ENCODE measurements at places on chromosomes 4 and X. TPM values are rescaled to one million over a fixed set of nuclear protein-coding genes. Genes with fewer than 3 reads are reported as not detected.
A peak's percentile ranks its signal among the peaks of the same experiment; 100 is the strongest.

DNA sequence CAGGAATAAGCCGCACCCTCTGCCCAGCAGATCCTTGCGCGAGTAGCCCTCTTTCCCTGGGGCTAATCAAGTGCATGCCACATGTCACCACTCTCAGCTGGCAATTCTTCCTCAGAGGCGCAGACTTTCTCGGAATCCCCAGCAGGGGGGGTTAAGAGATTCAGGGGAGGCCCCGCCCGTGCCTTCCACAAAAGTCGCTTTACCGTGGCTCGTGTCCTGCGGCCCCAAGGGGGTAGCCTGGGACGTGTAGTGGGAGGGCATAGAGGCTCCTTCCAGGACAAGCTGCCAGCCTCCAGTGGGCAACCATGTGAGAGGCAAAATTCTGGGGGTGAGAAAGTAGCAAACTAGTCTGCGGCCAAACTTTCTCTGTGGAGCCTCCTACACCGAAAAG is 652 bp downstream of the SRPX start:
- DNase-seq: peak; percentile 6

- DNase-seq: no peak
These were observed 182.4 kb upstream of the LCORL start for GRCh38 chr4:18203966-18204365.

- no peak for DNase-seq
These were observed 20.1 kb downstream of the FBXO8 start for GRCh38 chr4:174263445-174263736.

GRCh38 chr4:81003597-81004111 is 26.9 kb upstream of the BMP3 start:
- no peak for DNase-seq

- DNase-seq: no peak
These were observed 280.5 kb downstream of the DHRSX start for GRCh38 chrX:2220296-2220695.

GRCh38 chrX:46572340-46572936 is 1.1 kb upstream of the CHST7 start:
- DNase-seq: no peak

Gene TMPRSS11B
- not detected for total RNA-seq

Gene MAGEB5
- total RNA-seq: not detected

Gene LANCL3
- 1.2 TPM for total RNA-seq

DNA sequence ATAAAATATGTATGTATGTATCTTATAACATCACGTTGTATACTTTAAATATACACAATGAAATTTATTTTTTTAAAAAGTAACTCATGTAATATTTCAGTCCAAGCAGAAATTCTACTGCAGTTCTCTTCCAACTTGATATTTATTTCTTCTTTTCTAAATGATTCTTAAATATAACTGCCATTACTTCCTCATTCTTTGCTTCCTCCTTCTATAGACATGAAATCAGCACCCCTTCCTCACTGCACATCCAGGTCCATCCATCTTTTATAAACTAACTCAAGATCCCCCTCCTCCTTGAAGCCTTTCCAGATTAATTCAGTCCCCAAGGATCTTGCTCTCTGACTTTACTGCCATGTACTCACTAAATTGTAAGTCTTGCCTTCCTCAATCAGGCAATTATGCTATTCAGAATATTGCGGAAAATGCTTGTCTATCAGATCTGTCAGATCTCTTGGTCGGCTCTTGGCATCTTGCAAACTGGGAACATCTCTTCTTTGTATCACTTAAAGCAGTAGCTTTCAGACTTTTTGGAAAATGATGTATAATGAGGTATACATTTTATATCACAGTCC is 3.7 kb downstream of the GPRIN3 start:
- no peak for DNase-seq

Gene HSFX1
- 6.2 TPM for total RNA-seq

GRCh38 chr4:71765350-71765749 is 18.5 kb downstream of the GC start:
- DNase-seq: no peak

Gene PCDH10
- total RNA-seq: 3.9 TPM

DNA sequence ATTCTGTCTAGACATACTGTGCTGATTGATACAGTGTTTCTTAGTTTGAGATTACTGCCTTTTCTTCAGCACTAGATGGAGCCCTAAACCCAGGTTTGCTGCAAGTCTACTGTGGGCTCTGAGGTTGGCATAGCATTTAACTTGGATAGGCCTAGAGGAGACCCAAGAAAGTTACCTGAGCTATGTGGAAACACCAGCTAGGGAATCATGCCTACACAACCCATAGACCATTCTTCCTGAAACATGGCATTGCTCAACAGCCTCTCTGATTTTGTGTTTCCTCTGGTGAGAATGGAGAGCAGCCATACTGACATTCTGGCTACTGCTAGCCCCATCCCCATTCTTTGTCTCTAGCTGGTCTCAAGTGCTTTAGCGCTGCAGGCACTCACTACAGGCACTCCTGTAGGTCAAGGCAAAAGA is 287.7 kb upstream of the PCDH18 start:
- DNase-seq: peak; percentile 9

DNA sequence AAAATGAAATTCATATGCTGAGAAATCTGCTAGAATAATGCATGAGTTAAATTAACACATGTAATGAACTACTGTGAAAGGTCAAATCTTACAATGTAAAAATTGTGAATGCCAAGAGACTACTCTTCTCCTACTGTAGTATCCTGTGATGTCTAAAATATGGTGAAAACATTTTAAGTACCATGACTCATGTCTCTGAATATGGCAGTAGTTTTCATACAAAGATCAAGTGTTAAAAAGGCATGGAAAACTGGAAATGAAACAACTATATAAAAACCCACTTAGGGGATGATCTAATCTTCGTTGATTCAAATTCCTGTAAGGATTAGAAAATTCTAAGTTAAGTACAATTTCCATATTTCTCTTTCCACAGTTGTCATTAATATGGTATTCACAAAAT is 221.3 kb downstream of the PPP3CA start:
- no peak for DNase-seq

Gene PFKFB1
- total RNA-seq: 0.23 TPM

Gene PCSK1N
- 77.7 TPM for total RNA-seq

Gene SPACA5
- not detected for total RNA-seq

- DNase-seq: no peak
These were observed 4.2 kb upstream of the TAB3 start for GRCh38 chrX:30893206-30893605.

Gene PITX2
- 2.0 TPM for total RNA-seq

Gene NDNF
- total RNA-seq: 5.7 TPM

GRCh38 chr4:6848717-6849305 is 60.8 kb upstream of the TBC1D14 start:
- no peak for DNase-seq

Gene RAB41
- not detected for total RNA-seq

- DNase-seq: no peak
These were observed 187.7 kb downstream of the SHROOM3 start for GRCh38 chr4:76622717-76623116.

DNA sequence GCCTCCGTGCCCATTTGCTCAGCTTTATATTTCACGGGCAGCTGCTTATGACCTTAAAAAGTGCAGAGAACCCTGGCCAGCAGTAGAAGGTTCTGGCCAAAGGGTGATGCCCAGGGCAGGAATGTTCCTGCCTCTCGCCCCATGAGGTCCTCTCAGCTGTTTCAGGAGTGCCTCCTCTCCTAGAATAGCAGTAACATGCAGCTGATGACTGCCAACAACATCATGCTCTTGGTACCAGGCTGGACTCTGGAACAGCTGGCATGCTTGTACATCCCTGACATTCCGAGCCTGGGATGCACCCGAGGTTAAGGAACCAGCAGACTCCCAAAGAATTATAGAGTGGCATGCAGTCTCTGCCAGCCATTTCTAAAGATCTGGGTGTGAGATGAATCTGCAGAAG is 11.7 kb upstream of the TENM3 start:
- no peak for DNase-seq

- no peak for DNase-seq
These were observed 487.7 kb upstream of the INTU start for GRCh38 chr4:127145006-127145540.

GRCh38 chr4:97531351-97531750 is 611.9 kb downstream of the STPG2 start:
- DNase-seq: no peak

DNA sequence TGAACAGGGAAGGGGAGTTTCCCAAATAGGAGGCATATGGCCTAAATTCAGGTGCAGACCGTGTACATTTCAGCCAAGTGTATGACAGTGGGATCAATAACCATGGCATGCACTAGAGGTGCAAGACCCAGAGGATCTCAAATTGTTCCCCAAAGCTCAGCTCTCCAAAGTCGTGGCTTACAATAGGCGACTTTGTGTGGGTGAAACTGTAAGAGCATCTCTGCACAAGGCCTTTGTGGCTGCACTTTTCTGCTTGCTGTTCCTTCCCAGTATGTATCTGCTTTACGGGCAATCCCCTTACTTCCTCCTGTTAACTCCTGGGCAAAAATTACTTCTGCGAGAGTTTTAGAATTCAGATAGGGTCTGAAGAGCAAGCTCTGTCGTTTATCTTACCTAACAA is 518.3 kb upstream of the ZFP42 start:
- DNase-seq: no peak

- no peak for DNase-seq
These were observed 28.2 kb upstream of the CENPU start for GRCh38 chr4:184762100-184762499.

GRCh38 chrX:48933757-48934156 is 14.9 kb upstream of the PIM2 start:
- DNase-seq: no peak

DNA sequence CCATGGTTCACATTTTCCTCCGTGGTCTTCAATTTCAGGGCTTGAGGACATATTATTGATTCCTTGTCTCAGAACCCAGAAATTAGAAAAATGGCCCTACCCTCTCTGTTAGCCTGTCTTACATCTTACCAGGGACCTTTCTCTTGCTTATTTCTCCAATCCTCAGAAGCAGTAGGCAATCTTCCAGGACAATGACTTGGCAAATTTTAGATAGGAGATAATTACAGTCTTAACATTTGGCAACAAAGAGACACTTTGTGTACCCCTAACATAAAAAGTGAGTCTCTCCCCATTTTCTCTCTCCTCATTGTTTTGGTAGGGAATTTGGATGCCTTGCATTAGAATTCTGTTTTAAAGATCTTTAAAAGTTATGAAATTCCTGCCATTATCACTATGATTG is 778.1 kb upstream of the SLIT2 start:
- no peak for DNase-seq

Gene GLRB
- total RNA-seq: 2.6 TPM

Gene CLDN34
- total RNA-seq: 0.36 TPM

DNA sequence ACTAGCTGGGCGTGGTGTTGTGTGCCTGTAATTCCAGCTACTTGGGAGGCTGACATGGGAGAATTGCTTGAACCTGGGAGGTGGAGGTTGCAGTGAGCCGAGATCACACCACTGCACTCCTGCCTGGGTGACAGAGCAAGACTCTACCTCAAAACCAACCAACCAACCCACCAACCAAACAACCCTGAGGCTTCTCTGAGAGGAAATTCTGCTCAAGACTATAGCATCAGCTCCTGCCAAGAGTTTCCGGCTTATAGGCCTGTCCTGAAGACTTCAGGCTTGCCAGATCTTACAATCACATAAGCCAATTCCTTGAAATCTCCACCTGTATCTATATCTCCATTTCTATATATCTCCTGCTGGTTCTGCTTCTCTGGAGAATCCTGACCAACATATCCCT is 173.8 kb upstream of the TBC1D9 start:
- no peak for DNase-seq

DNA sequence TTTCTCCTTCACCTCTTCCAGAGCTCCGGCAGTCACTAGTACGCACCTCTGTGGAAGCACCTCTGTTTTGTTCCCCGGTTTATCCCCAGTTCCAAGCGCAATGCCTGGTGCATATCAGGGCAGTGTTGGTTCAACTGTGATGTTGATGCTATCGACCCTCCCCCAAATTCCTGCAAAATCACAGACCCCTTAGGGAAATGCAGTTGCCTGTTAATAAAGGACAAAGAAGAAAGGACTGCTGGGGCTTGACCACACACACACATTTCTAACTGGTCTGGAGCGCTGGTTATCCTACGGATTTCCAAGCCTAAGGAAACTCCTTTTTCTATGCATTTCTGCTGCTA is 530 bp upstream of the NMU start:
- DNase-seq: no peak

DNA sequence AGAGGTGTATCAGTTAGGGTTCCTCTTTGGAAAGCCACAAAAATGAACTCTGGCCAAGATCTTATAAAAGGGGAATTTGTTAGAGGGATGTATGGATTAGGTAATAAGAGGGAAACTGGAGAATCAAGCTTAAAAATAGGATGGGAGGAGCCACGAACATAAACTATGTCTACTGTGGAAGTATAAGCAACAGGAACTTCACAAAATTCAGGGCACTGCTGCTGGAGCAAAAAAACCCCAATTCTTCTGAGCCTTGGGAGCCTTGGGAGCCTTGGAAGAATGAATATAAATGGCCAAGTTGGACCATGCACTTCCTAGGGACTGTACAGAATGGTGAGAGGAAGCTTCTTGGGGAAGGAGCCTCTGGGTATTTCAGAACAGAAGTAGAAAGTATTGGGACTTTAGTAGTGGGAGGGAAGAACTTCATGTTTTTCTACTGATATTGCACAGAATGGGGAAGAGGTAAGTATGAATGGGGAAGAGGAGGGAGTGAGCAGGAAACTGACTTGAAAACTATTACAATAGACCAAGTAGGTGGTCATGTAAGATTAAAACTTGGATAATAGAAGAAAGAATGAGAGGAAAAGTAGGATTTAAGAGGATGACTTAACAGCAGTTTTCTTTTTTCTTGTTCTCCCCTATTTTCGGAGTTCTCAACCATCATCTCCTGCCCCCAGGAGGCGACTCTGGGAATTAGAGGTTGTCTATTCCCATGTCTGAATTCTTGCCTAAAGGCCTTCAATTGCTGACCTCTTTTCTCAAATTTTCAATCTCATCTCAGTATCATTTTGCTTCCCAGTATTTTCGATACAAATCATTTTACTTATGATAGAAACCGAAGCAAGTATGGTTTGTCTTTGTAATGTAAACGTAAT is 44.4 kb upstream of the TAPT1 start:
- no peak for DNase-seq

GRCh38 chr4:26701786-26702227 is 117.9 kb downstream of the TBC1D19 start:
- no peak for DNase-seq

Gene TRPC5OS
- 107 TPM for total RNA-seq
